ENCODE measurements at places on chromosomes 13 and 19. TPM values are rescaled to one million over a fixed set of nuclear protein-coding genes. Genes with fewer than 3 reads are reported as not detected.

- no peak for DNase-seq
Measured at GRCh38 chr13:44879452-44880058, 109.7 kb downstream of the NUFIP1 start.

DNA sequence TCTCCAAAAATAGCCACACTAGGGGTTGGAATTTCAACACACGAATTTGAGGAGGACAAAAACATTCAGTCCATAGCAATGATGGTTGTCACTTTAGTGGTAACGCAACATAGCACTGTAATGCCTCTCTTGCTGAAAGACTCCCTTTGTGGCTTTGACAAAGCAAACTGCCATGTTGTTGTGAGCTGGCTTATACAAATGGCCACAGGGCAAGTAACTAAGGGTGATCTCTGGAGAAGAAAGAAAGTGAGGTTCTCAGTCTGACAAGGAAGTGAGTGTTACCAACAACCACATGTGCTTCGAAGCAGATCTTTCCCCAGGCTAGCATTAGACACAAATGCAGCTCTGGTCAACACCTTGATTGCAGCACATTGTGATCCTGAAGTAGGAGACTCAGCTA, 79.1 kb upstream of the PCDH17 start:
- no peak for DNase-seq

DNA sequence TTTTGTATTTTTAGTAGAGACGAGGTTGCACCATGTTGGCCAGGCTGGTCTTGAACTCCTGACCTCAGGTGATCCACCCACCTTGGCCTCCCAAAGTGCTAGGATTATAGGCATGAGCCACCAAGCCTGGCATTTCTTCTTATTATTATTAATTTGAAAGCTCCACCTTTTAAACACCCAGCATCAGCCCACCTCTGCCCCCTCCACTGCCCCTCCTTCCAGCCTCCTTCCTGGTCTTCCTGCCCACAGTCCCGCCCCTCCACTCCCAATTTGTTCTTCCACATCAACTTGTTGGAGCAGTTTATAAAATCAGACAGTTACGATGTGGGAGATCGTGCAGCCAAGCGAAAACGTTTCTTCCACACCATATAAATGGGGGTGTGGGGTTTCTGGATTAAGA, 7.8 kb upstream of the CLIP3 start:
- DNase-seq = no peak

GRCh38 chr13:23752111-23753001, 136.8 kb downstream of the MIPEP start:
- no peak for DNase-seq

DNA sequence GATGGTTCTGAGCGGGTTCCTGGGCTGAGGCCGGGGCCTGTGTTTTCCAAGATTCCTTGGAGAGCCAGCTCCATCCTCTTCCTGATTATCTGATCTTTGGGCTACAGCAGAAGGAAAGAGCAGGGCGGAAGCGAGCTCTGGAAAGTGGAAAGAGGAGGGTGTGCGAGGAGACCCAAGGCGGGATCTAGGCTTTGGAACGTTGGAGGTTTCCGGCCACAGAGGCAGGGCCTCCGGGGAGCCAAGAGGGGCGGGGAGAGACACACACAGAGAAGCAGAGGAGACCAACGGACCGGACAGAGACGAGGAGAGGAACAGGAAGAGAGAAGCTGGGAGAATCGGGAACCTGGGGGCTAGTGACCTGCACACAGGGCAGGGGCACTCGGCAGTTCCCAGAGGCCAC, at the start of gene CLEC11A:
Gene CLEC11A (plus strand): TSS at position 296 of the 400 bp plus-strand sequence. CDS start 162 bp downstream, outside the sequence.
- DNase-seq = peak; percentile 61

The FBXO46 gene
- total RNA-seq = 32.3 TPM

- DNase-seq = peak; percentile 38
Measured at GRCh38 chr19:1492474-1493006, 1.6 kb downstream of the REEP6 start.

GRCh38 chr13:97491452-97491851, 57.5 kb downstream of the RAP2A start:
- DNase-seq = no peak

DNA sequence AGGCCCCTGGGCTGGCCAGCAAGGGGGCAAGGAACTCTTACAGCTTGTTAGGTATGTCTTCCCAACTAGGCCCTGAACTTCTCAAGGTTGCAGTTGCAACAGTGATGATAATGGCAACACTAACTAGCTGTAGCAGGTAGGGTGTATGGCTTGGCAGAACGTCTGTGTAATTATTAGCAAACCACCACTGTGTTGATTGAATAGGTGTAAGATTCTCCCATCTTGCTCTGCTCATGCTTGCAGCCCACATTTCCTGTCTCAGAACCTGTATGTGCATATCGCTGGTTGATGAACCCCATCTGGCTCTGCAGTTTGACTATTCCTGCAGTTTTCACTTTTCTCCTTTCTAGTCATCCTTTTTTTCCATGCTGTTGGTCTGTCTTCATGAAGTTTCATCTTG, 178.8 kb downstream of the KATNAL1 start:
- DNase-seq = no peak

- no peak for DNase-seq
Measured at GRCh38 chr13:40613192-40613818, 53.1 kb downstream of the FOXO1 start.

DNA sequence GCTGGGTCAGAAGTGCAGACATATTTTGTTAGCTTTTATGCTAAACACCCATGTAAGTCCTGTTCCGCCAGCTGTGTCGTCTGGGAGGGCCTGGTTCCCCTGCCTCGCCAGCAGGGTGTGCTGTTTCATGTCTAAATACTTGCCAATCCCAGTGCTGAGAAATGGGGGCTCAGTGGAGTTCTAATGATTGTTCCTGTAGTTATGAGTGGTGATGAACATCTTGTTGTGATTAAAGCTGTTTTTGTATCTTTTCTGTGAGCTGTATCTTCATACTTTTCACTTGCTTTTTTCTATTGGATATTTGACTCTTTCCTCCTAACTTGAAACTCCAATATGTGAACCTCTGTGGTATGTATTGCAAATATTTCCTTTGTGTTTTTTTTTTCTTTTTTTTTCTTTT, 32.7 kb downstream of the KDM4B start:
- DNase-seq = no peak

- no peak for DNase-seq
Measured at GRCh38 chr13:40662866-40663265, 3.6 kb downstream of the FOXO1 start.

The NOSIP gene
- 59.2 TPM for total RNA-seq

- DNase-seq = peak; percentile 20
Measured at GRCh38 chr13:79989217-79989661, 351.7 kb downstream of the SPRY2 start.

The KLK11 gene
- 1.0 TPM for total RNA-seq

The CLDND2 gene
- total RNA-seq = 1.3 TPM

DNA sequence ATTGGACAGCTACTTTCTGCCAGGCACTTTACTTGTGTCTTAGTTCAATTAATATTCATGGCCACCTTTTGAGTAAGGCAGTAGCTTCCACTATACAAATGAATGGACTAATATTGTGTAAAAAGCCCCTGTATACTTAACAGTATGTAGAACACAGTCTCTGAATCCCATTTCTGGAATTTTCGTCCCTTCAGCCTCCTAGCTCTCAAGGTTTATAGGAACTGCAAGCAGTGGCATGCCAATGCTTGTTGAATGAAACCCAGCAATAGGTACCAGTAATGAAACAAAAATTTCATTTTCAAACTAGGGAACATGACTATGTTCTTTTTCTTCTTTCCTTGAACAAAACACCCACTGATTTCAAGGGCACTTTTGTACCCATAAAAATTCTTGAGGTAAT, 361.6 kb downstream of the TDRD3 start:
- DNase-seq = no peak

The FAM124A gene
- 2.1 TPM for total RNA-seq

The SETDB2 gene
- 13.7 TPM for total RNA-seq

The NCR1 gene
- 0.39 TPM for total RNA-seq

DNA sequence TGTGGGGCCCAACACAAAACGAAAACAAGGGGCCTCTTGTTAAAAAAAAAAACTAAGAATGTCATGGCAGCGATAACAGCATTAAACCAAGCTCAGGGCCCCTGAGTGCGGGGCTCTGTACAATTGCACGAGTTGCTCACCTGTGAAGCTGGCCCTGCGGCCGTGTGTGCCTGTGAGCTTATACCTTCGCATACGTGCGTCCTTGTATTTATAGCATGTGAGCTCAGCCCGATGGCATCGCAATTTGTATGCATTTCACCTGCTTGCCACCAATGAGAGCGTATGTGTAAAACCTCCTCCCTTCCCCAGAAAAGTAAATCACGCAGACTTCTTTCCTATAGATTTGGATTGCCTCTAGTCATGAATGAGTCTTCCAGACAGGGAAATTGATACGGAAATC, 17.1 kb downstream of the HNRNPM start:
- DNase-seq = no peak

The PRR36 gene
- 0.23 TPM for total RNA-seq

The ACP5 gene
- 35.1 TPM for total RNA-seq

The FGF14 gene
- total RNA-seq = 0.70 TPM

The PROZ gene
- total RNA-seq = not detected

- DNase-seq = no peak
Measured at GRCh38 chr13:45662162-45662561, 40.0 kb upstream of the CBY2 start.

GRCh38 chr13:106109391-106109791, 426.1 kb downstream of the EFNB2 start:
- no peak for DNase-seq

The DBP gene
- 18.4 TPM for total RNA-seq

DNA sequence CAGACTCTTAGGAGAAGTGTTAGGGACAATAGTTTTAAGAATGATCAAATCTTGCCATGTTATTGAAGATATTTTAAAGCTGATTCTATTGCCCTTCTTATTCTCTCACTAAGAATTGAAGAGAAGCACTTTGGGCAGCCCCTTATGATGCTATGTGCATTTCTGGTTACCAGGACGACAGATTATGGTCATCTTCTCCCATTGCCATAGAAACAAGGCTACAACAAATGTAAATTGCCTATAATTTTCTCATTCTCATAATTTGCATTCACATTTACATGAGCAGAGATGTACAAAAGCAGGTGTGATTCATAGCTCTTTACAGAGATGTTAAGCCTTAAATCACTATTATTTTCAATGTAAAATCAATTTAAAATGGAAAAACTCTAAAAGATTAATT, 137.3 kb upstream of the PCDH9 start:
- DNase-seq = no peak

DNA sequence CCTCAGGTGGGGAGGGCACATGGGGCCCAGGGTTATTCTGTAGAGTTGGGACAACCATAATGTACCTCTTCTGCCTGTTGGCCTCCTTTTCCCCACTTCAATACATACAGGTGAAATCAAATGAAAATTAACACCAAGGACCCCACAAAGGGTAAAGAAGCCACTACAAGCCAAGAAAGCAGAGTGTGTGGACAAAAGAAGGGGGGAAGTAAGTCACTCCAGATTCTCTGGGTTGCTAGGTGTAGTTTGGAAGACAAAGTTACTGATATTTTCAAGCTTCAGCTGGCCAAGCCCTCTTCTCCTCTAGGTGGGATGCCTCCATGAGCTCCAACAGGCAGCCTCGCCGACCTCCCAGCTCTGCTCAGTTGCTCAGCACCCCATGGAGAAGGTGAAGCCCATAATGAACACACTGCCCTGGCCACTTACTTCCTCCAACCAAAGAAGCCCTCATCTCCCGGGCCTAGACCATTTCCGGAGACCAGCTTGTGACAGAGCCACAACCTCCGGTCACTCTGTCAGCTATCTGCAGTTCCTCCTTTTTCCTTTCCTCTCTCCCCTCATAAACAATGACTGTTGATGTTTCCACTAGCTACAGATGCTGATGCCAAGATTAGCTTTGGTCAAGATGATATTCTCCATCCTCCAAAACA, 66.8 kb upstream of the MED4 start:
- no peak for DNase-seq

The CRB3 gene
- 139 TPM for total RNA-seq

GRCh38 chr19:13505761-13506470, 363 bp downstream of the CACNA1A start:
- no peak for DNase-seq

GRCh38 chr19:7833225-7834099, 3.4 kb downstream of the EVI5L start:
- DNase-seq = peak; percentile 91

The GNG7 gene
- 6.9 TPM for total RNA-seq

The PCID2 gene
- 35.0 TPM for total RNA-seq

The GARIN5A gene
- 3.0 TPM for total RNA-seq

The C19orf38 gene
- 0.73 TPM for total RNA-seq

DNA sequence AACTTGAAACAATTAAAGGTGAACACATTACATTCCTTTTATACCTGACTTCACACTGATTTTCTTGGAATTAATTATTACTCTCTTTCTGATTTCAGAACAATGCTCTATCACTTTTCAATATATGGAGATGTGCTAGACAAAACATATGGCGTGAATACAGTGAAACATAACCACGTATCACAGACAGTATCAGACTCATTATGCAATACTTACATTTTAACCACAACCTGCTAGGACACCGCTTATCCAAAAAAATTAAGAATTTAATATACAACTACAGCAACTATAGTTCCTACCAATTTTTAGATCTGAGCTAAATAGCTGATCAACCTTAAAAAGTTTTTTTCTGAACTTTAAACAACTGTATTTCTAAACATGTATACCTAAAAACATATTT, 9.9 kb downstream of the HSPH1 start:
- no peak for DNase-seq

- no peak for DNase-seq
Measured at GRCh38 chr13:19861762-19862161, 1.7 kb downstream of the ZMYM5 start.

GRCh38 chr13:66809485-66809884, 420.7 kb downstream of the PCDH9 start:
- no peak for DNase-seq

DNA sequence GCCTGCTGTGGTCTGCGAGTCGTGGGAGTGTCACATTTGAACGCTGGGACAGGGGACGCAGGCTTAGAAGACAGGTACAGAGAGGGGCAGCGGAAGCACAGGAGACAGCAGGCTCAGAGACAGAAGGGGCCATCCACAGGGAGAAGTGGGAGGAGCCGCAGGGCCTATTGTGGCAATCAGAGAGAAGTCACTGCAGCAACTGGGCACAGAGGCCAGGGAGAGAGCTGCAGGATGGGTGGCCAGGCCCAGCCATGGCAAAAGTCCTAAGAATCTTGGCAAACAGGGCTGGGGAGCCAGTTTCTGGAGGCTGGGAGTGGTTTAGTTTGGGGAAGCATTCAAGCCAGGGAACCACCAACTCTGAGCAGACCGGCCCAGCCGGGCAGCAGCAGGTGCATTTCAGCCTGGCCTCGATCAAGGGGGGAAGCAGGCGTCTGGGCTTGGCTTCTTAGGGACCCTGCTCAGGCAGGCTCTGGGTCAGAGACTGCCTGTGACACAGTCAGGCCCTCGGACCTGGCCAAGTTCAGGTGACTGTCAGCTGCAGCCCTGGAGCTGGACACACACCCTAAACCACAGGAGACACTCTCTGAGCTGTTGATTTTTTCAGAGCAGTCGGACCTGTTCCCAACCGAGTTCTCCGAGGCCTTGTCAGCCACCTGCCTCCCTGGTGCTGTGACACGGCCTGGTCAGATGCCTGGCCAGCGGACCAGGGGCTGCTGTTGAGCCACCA, 11.8 kb downstream of the SH3GL1 start:
- DNase-seq = no peak

The AMER2 gene
- total RNA-seq = 0.05 TPM
